ENCODE measurements at places on chromosomes 11 and 22. TPM values are rescaled to one million over a fixed set of nuclear protein-coding genes. Genes with fewer than 3 reads are reported as not detected.

GRCh38 chr11:68652683-68653156 is 31.6 kb upstream of the GAL start:
- no peak for DNase-seq

GRCh38 chr11:17770048-17770652 is 35.6 kb downstream of the KCNC1 start:
- DNase-seq, result no peak

FIBIN gene
- total RNA-seq, result not detected

GRCh38 chr22:37053310-37054055 is 1.9 kb downstream of the KCTD17 start:
- no peak for DNase-seq

APLNR gene
- total RNA-seq, result not detected

GRCh38 chr11:69903211-69903610 is 84.0 kb upstream of the FGF3 start:
- DNase-seq, result no peak

DNA sequence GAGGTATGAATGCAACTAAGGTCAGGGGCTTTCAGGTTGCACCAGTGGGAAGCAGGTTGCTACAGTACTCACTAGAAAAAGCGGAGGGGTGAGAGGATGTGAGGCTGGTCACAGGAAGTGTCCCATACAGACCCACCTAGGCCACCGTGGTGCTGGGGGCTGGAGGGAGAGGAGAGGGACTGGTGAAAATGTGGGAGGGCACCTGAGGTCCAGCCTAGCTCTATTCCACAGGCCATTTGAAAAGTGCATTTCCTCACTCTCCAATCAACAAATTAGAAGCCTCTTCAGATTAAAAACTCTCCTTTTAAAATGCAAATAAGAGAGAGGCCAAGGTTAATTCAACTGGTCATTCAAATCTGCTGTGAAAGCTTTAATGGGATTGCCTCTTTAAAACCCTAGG is 38.6 kb upstream of the NCAM1 start:
- no peak for DNase-seq

DNA sequence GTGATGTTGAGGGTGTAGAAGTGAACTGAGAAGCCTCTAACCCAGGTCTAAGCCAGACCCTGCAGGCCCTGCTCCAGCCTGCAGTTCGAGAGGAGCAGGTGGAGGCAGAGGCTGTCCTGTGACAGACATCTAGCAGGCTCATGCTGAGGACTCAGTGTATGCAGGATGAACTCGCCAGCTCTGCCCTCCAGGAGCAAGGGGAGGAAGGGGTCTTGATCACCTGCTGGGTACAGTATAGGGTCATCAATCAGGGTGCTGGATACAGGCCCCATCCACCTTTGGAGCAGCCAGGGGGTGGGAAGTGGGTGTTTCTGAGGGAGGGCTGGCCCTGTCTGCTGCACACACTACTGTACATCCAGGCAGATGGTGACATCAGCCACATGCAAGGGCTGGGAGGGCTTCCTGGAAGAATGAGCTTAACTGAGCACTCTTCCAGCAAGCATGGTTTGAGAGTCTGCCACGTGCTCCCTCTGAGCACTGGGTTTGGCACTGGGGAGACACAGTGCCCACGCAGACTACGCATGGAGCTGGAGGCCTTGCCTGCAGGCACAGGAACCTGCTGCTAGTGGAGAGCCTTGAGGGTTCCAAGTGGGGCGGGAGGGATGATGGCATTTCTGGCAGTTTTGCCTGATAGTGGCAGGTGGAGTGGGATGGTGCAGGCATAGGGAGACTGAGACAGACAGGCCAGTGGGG is 9.2 kb downstream of the MAPK8IP1 start:
- no peak for DNase-seq

- no peak for DNase-seq
Observed at GRCh38 chr22:26054841-26055605, 114.2 kb upstream of the SEZ6L start.

GRCh38 chr11:123797114-123797513 is 9.0 kb downstream of the OR6M1 start:
- no peak for DNase-seq

- no peak for DNase-seq
Observed at GRCh38 chr11:12845739-12846358, 163.3 kb upstream of the RASSF10 start.

DNA sequence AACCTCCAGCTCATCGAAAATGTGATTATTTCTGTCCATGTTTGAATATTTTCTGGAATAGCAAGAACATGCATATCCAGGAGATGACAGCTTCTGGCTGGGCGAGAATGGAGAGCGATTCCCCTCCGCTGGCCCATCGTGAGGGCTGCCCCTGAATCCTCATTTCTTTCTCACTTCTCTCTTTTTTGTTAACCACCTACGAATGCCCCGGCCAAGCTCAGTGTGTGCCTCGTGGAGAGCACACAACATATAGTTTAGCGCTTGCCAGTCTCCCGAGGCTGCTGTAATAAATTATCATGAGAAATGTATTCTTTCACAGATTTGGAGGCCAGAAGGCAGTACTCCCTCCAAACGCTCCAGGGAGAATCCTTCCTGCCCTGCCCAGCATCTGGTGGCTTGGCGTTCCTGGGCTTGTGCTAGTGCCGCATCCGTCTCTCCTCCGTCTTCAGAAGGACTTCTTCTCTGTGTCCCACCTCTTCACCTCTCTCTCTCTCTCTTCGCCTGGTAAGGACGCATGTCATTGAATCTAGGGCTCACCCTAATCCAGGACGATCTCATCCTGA is 1306.0 kb downstream of the TBC1D22A start:
- DNase-seq, result no peak

DNA sequence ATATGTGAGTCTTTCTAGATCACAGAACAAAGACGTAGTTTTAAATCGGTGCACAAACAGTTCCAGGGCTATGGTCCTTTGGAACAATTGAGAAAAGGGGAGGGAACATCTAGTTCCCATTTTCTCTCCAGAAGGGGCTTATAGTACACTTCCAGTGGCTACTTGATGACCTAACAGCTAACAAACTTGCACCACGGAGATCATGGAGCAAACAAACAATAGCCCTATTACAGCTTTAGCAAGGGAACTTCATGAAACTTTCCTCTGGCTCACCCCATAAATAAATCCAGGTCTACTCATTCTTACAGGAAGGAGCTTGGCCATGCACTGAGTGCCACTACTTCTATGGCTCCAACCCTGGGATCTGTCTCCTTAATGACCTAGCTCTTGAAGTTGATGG is 8.3 kb upstream of the FOLR2 start:
- peak; percentile 8 for DNase-seq

DNA sequence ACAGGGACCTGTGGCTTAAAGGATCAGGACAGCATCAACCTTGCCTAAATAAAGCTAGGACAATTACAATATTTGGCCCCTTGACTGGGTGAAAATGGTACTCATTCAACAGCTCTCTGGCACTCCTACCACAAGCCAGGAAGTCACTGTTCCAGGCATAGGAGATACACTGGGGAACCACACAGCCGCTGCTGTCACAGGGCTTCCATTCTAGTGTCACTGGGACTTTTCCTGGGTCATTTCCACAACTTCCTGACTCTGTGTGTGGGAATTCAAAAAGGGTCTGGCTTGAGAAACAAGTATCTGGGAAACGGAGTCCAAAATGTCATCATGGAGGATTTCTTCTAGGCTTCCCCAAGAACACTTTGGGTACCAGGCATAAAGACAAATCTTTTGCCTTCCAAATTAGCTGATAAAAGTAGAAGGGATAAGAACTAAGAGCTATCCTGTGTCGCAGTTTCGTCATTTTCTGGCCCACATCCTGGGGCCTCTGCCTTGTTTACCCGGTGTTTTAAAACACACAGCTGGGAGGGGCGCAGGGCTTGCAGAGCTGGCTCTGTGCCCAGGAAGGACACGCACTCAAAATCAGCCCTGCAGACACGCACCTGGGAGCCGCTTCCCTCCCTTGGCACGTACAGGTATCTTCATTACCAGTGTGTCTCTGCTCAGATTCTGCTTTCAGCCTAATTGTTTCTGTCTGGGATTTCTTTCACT is 38.0 kb downstream of the TMEM45B start:
- DNase-seq, result peak; percentile 81

SIDT2 gene
- 21.3 TPM for total RNA-seq

MFRP gene
- total RNA-seq, result not detected

GATD1 gene
- 62.4 TPM for total RNA-seq

DRAP1 gene
- total RNA-seq, result 254 TPM

- DNase-seq, result no peak
Observed at GRCh38 chr11:127627629-127628457, 627.3 kb upstream of the KIRREL3 start.

GRCh38 chr11:68266121-68266891 is 5.5 kb downstream of the C11orf24 start:
- no peak for DNase-seq

DNA sequence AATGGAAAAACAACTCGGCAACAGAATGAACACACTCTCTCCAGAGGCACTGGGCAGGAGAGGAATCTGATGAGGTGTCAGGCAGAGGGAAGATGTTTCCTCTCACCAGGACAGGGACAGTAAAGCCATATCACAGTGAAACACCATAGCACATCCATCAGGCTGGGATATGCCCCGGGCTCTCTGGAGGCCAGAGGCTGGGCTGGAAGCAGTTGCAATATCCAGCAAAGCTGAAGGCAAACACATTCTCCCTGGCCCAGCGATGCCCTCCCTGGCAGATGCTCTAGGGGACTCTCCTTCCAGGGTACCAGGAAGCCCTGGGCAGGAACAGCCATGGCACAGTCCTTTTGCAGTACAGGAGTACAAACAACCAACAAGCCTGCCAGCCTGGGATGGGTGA is 11.1 kb downstream of the RSPH14 start:
- DNase-seq, result no peak

DNA sequence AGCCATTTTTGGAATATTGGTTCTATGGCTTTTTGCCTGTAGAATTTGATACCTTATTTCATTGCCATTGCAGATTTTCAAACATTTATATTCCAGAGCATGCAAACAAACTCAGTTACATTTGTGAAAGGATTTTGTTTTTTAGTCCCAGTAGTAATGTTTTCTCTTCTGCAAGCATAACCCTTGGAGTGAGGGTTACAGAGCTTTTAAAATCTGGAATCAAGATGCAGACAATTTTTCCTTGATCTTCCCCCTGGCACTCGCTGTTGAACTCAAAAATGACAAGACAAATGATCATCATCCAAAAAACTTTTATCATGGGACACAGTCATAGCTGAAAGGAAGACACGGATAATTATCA is 20.8 kb downstream of the BBOX1 start:
- no peak for DNase-seq

MMP1 gene
- not detected for total RNA-seq

DNA sequence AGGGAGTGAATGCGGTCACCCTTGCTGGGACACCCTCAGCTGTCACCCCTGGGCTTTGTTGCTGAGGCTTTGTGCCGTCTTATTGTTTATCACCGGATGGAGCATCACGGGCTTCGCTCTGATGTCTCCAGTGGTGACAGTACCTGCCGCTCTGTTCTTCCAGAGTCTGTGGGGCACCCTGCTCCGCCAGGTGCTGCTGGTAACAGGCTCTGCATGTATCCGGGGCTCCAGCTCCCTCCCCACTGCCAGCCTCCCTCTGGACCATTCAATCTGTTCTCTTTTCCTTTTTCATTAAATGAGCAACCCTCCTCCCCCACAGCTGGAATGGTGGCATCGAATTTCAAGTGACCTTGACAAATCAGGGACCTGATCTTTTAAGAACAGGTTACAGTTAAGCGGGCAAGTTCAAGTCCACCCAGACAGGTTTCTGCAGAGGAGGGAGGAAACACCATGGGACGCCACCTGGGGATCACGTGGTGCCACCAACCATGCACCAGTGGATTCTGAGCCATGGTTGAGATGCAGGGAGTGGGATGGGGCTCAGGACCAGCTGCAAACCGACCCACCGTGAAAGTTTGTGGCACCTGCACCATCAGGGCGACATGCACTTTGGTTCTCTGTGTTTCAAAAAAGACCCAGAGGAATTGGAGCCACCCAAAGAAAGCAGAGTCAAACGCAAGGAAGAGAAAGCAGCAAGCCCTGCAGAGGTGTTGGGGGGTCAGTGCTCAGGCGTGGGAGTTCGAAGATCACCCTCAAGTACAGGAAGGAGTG is 89.3 kb downstream of the BCR start:
- no peak for DNase-seq

DNA sequence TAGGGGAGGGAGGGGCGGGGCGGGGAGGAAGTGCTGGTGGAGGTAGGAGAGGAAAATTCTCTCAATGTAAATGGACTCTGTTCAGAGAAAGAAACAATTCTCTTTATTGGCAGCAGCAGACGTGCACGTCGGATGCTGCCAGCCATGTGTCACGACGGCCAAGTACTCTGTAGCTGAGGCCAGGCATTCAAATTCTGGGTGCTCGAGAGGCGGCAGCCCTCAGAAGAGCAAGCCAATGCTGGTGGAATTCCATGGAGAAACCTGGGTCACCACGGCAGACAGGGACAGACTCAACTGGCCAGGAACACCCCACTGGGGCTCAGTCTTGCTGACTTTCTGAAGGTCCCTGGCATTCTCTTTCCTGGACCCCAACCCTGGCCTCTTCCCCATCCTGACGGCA is 90.8 kb downstream of the ABTB2 start:
- no peak for DNase-seq

- no peak for DNase-seq
Observed at GRCh38 chr11:14409891-14410290, 50.9 kb upstream of the RRAS2 start.

TIMM10B gene
- 29.2 TPM for total RNA-seq

DNA sequence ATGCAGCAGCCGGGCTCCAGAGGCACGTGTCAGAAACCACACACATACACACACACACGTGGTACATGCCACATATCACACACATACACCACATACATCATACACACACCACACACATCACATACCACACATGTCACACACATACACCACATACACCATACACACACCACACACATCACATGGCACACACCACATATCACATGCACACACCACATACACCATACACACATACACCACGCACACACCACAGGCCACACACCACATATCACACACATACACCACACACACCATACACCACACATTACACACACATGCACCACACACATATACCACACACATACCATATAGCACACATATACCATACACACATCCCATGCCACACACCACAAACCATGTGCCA is 97.5 kb upstream of the PRR5 start:
- DNase-seq, result no peak

DNA sequence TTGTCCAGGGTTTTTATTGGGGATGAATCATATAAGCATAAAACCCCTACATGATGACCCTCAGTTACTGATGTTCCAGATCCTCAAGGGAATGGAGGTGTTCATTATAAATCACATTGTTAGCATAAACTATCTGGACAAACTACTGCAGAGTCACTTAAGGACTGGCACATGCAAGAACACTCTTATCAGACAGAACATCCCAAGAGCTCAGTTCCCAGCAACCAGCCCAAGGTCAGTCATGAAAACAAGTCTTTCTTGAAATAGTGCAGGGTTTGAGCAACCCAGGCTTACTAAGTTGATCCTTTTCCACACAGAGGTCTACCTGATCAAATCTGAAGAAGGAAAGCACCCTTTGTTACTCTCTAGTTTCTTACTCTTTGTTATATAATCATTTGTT is 13.5 kb upstream of the PTS start:
- DNase-seq, result no peak
